ENCODE measurements at places on chromosomes 12 and 14. TPM values are rescaled to one million over a fixed set of nuclear protein-coding genes. Genes with fewer than 3 reads are reported as not detected.

- no peak for DNase-seq
- no peaks in the 10 kb centered on the region for H3K4me1 ChIP-seq
- H3K27me3 ChIP-seq: no peaks in the 10 kb centered on the region
- no peak overlapping the region for H3K4me3 ChIP-seq
Observed at GRCh38 chr12:102487226-102487625, 6.9 kb upstream of the IGF1 start.

DNA sequence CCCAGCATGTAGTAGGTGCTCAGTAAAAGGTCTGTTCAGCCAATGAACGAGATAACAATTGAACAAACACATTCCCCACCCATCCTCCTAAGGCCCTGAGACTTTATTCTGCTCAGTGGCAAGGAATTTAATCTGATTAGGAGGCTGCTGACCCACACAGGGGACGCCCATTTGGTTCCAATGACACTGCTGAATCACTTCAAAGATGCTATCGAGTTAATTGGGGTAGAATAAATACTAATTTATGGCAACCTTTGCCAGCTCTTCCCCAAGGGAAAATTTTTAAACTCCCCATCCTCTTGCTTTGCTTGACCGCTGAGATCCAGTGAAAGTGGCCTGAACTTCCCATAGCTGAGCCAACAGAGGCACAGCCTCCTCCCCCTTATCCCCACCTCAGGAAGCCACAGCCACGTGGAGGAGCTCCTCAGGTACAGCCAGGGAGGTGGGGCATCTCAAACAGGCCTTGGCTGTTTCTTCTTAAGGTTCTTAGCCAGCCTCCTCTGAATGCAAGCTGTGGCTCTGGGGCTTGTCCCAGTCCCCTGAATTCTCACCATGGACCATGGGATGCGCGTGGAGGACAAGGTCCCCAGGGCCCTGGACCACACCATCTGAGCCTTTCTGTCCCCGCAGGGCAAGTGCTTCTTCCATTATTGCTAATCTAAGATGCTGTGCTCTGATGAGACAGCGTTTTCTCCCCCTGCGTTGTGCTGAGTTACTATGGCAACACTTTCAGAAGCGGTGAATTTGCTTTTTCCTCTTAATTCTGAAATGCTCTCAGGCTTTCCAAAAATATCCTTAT, 26.7 kb downstream of the C14orf132 start:
- H3K27ac ChIP-seq: no peak overlapping the region
- no peaks in the 10 kb centered on the region for H3K36me3 ChIP-seq
- no peak overlapping the region for H3K4me3 ChIP-seq
- no peaks in the 10 kb centered on the region for H3K4me1 ChIP-seq
- H3K27me3 ChIP-seq: no peaks in the 10 kb centered on the region

- peaks cover 10% of the 10 kb centered on the region for H3K4me1 ChIP-seq
- no peak for DNase-seq
- no peak overlapping the region for H3K4me3 ChIP-seq
- no peaks in the 10 kb centered on the region for H3K36me3 ChIP-seq
- peak overlapping the region; percentile 62 for H3K27ac ChIP-seq
Observed at GRCh38 chr12:11822081-11822834, 172.8 kb downstream of the ETV6 start.

GRCh38 chr14:91307652-91308051, 63.1 kb upstream of the GPR68 start:
- no peak for DNase-seq
- H3K36me3 ChIP-seq: no peaks in the 10 kb centered on the region
- H3K4me3 ChIP-seq: no peak overlapping the region
- no peaks in the 10 kb centered on the region for H3K4me1 ChIP-seq
- no peak overlapping the region for H3K27ac ChIP-seq
- no peaks in the 10 kb centered on the region for H3K27me3 ChIP-seq

GRCh38 chr12:93802698-93803423, 125.7 kb downstream of the CRADD start:
- peak overlapping the region; percentile 86 for H3K27ac ChIP-seq
- peaks cover 4% of the 10 kb centered on the region for H3K4me1 ChIP-seq
- no peak for DNase-seq
- no peaks in the 10 kb centered on the region for H3K27me3 ChIP-seq
- H3K36me3 ChIP-seq: no peaks in the 10 kb centered on the region
- peak overlapping the region; percentile 12 for H3K4me3 ChIP-seq

- H3K4me3 ChIP-seq: no peak overlapping the region
- no peaks in the 10 kb centered on the region for H3K27me3 ChIP-seq
- no peak overlapping the region for H3K27ac ChIP-seq
- no peaks in the 10 kb centered on the region for H3K36me3 ChIP-seq
Observed at GRCh38 chr14:56207626-56208292, 89.5 kb downstream of the PELI2 start.

DNA sequence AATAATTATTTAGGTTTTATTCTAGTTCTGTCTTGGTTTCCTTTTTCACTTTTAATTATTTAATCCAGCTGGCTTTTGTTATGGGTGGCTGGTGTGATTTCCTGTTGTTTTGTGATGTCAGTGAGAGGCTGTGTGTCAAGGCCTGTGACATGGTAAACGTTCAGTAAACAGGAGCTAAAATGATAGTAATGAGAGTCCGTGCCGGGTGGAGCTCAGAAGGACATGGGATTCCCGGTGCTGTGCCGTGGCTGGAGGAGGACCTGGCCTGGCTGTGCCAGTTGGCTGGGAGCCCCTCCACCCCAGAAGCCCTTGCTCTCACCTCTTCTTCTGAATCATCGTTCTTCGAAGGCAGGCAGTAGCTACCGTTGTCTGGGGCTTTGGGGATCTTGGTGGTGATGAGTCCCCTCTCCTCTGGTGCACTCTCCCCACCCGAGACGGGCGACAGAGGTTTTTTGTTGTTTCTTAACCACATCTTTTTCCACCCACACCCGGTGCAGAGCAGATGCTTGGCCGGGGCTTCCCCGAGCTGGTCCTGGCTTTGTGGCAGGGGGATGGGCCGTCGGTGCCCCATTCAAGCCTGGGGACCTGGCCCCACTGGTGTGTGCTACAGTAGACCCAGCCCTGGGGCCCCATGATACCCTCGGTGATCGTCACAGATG, 29.1 kb downstream of the SH2B3 start:
- peak overlapping the region; percentile 22 for H3K4me3 ChIP-seq
- no peaks in the 10 kb centered on the region for H3K36me3 ChIP-seq
- H3K27ac ChIP-seq: peak overlapping the region; percentile 56
- no peaks in the 10 kb centered on the region for H3K4me1 ChIP-seq
- no peak for DNase-seq

DNA sequence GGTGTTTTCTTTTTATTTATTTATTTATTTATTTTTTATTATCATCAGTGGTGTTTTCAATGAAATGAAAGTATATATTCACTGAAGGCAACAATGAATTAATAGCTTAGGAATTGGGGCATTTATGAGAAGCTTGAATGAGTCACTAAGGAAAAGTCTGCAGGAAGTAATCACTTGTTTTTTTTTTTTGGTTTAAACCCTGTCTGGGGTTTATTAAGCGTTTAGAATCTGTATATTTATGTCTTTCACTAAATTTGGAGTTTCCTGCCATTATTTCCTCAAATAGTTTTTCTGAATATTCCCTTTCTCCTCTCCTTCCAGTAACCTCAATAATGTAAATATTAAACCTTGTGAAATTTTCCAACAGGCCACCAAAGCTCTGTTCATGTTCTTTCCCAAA, 85.5 kb downstream of the TESC start:
- no peak for DNase-seq
- H3K4me1 ChIP-seq: no peaks in the 10 kb centered on the region
- H3K4me3 ChIP-seq: no peak overlapping the region

DNA sequence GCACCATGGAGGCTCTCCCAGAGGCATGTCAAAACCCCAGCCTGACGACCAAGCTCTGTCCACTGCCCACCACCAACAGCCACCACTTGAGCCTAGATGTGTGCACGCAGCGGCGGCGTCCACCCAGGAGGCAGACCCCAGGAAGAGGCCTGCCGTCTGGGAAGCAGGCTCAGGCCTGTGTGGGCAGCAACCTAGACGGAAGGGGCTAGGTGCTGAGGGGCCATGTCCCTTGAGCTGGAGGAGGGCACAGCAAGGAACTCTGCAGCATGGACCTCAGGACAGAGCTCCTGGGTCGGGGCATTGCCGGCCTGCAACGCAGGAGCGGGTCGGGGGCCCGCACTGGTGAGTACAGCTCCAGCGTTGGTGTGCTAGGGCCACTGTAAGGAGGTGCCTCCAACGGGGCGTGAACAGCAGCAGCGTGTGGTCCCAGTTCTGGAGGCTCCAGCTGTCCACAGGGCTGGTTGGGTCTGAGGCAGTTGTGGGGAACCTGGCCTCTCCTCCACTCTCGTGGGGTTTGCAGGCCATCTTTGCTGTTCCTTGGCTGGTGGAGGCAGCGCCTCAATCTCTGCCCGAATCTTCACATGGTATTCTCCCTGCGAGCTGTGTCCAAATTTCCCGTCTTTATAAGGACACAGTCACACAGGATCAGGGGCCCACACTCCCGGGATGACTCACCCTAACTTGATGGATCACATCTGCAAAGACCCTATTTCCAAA, 20.5 kb downstream of the ZBTB42 start:
- no peak overlapping the region for H3K27ac ChIP-seq
- H3K36me3 ChIP-seq: no peaks in the 10 kb centered on the region
- H3K4me3 ChIP-seq: no peak overlapping the region
- H3K4me1 ChIP-seq: peaks cover 8% of the 10 kb centered on the region
- no peaks in the 10 kb centered on the region for H3K27me3 ChIP-seq

DNA sequence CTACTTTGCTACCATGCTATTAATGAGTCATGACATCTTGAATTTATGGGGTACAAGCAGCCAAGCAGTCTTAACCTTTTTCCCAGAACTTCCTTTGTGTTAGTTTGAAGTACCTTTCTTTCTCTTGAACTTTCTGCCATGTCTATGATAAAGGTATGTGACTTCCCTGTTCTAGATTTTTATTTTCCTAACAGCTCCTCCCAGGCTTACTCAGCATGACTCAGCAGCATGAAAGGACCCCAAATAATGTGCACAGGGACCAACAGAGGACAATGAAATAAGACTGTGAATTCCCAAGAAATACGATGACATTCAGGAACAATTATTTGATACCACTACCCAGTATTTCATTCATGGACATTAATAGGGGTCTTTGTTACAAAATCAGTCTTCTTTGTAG, 60.0 kb downstream of the TTC6 start:
- no peak overlapping the region for H3K27ac ChIP-seq
- DNase-seq: no peak
- no peak overlapping the region for H3K4me3 ChIP-seq
- H3K36me3 ChIP-seq: no peaks in the 10 kb centered on the region

- DNase-seq: no peak
- no peaks in the 10 kb centered on the region for H3K36me3 ChIP-seq
- H3K4me3 ChIP-seq: no peak overlapping the region
- no peak overlapping the region for H3K27ac ChIP-seq
Observed at GRCh38 chr12:119036878-119037825, 55.8 kb downstream of the SRRM4 start.

GRCh38 chr12:13197526-13198143, 1.1 kb downstream of the EMP1 start:
- H3K4me1 ChIP-seq: peaks cover 9% of the 10 kb centered on the region
- peak overlapping the region; percentile 78 for H3K4me3 ChIP-seq
- peak overlapping the region; percentile 97 for H3K27ac ChIP-seq

DNA sequence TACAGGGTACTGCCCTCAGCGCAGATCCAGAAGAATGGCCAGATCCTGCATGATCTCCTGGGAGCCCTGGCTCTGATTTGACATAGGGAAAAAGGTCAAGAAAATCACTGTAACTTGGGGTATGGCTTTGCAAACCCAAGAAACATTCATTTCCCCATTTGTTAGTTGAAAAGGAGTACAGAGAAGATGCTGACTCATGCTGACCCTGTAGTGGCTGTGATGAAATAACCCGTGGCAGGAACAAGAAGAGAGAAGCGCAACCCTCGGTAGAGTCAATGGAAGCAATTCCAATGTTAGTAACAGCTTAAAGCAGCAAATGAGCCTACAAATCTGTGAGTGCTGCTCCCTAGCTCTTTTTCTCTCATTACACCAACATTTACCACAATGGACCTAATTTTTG, 281.6 kb upstream of the NPAS3 start:
- H3K4me1 ChIP-seq: no peaks in the 10 kb centered on the region
- H3K4me3 ChIP-seq: no peak overlapping the region
- H3K36me3 ChIP-seq: no peaks in the 10 kb centered on the region
- DNase-seq: no peak
- no peak overlapping the region for H3K27ac ChIP-seq

- no peaks in the 10 kb centered on the region for H3K27me3 ChIP-seq
- H3K4me1 ChIP-seq: no peaks in the 10 kb centered on the region
- no peak overlapping the region for H3K4me3 ChIP-seq
- no peaks in the 10 kb centered on the region for H3K36me3 ChIP-seq
- H3K27ac ChIP-seq: no peak overlapping the region
Observed at GRCh38 chr14:101623077-101623372, 61.7 kb downstream of the DIO3 start.

GRCh38 chr14:38174711-38175110, 33.0 kb upstream of the SSTR1 start:
- no peak overlapping the region for H3K27ac ChIP-seq
- no peaks in the 10 kb centered on the region for H3K4me1 ChIP-seq
- H3K4me3 ChIP-seq: no peak overlapping the region
- DNase-seq: no peak

GRCh38 chr12:79056775-79057174, 192.2 kb downstream of the SYT1 start:
- H3K36me3 ChIP-seq: no peaks in the 10 kb centered on the region
- no peak overlapping the region for H3K27ac ChIP-seq
- H3K27me3 ChIP-seq: no peaks in the 10 kb centered on the region
- no peak overlapping the region for H3K4me3 ChIP-seq
- no peak for DNase-seq

DNA sequence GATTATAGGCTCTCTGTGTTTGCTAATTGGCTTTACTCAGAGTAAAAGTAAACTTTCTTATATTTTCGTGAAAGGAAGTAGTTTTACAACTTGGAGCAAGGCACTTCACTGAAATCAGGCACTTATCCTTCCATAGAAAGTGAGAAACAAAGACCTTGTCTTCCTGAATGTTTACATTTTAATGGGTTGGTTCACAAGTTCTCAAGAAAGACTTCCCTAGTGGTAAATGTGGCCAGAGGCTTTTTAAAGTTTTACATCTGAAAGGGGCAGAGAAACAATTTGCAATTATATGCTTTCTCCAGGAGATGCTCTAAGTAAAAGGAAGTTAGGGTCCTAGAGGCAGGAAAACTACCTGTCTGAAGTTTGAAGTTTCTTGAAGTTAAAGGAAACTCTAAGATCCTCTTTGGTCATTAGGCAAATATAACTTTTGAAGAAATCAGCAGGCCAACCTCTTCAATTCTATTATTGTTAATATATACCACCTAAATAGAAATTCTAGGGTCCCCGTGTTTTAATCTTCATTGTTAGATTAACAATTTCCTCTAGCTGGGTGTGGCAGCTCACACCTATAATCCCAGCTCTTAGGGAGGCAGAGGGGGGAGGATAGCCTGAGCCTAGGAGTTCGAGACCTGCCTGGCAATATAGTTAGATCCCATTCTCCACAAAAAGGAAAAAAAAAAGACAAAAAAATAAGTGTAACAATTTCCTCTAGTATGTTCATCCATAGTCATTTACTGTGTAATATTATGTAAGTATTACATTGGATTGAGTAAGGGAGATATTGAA, 644.9 kb upstream of the FOXG1 start:
- H3K36me3 ChIP-seq: no peaks in the 10 kb centered on the region
- H3K4me3 ChIP-seq: no peak overlapping the region
- H3K4me1 ChIP-seq: no peaks in the 10 kb centered on the region
- H3K27me3 ChIP-seq: no peaks in the 10 kb centered on the region
- DNase-seq: no peak

The CLEC4E gene
- total RNA-seq: 2.0 TPM

The TRPV4 gene
- 2.0 TPM for total RNA-seq

The NTS gene
- total RNA-seq: not detected

The KRT7 gene
- 358 TPM for total RNA-seq

The OAS2 gene
- total RNA-seq: 7.9 TPM

The GLI1 gene
- total RNA-seq: 0.66 TPM

The SERPINA12 gene
- total RNA-seq: not detected

The MYF5 gene
- total RNA-seq: not detected

The TNS2 gene
- 65.4 TPM for total RNA-seq

The ESYT1 gene
- 243 TPM for total RNA-seq

The ERO1A gene
- 28.6 TPM for total RNA-seq

The AMDHD1 gene
- total RNA-seq: 2.8 TPM

All from breast epithelium (tissue), 4 donors.